Osteocyte (in vitro differentiated cells): ENCODE measurements at places on chromosomes 12 and 14.

- no peak overlapping the region for H3K4me3 ChIP-seq
- H3K36me3 ChIP-seq: no peaks in the 10 kb centered on the region
- H3K4me1 ChIP-seq: peaks cover 4% of the 10 kb centered on the region
- H3K27ac ChIP-seq: no peak overlapping the region
Observed at GRCh38 chr14:81454572-81455218, 54.6 kb upstream of the STON2 start.

DNA sequence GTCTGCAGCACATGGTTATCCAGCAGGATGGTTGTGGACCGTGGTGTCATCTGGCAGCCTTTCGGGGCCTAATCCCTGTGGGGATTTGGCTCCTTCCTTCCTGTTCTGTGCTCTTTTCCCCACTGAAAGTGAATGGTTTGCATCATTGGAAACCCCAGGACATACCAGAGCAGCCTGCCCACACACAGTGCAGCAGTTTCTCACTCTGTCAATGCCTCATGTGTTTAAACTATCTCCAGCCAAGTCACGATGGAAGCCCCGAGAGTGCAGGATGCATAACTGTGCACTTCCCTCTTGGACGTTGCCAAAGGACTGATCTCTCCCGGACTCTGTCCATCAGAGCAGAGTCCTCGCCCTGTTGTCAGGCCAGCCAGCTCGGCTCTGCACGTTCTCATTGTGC lies 29.0 kb upstream of the AMN start:
- peaks cover 10% of the 10 kb centered on the region for H3K36me3 ChIP-seq
- peak overlapping the region; percentile 35 for H3K27ac ChIP-seq
- H3K4me1 ChIP-seq: peaks cover 12% of the 10 kb centered on the region
- no peaks in the 10 kb centered on the region for H3K27me3 ChIP-seq
- H3K4me3 ChIP-seq: no peak overlapping the region
- no peak for DNase-seq

GRCh38 chr12:9240776-9241175 lies 32.6 kb upstream of the PZP start:
- no peak overlapping the region for H3K4me3 ChIP-seq
- H3K27me3 ChIP-seq: peaks cover 10% of the 10 kb centered on the region
- H3K27ac ChIP-seq: no peak overlapping the region
- no peaks in the 10 kb centered on the region for H3K4me1 ChIP-seq
- DNase-seq: no peak

- H3K27me3 ChIP-seq: no peaks in the 10 kb centered on the region
- no peaks in the 10 kb centered on the region for H3K36me3 ChIP-seq
- H3K27ac ChIP-seq: no peak overlapping the region
- H3K4me1 ChIP-seq: peaks cover 14% of the 10 kb centered on the region
- no peak overlapping the region for H3K4me3 ChIP-seq
Observed at GRCh38 chr12:32450768-32451167, 51.4 kb downstream of the FGD4 start.

- DNase-seq: no peak
- H3K4me1 ChIP-seq: peaks cover 28% of the 10 kb centered on the region
- H3K4me3 ChIP-seq: no peak overlapping the region
- no peaks in the 10 kb centered on the region for H3K36me3 ChIP-seq
- H3K27ac ChIP-seq: no peak overlapping the region
Observed at GRCh38 chr12:42140901-42141300, 3.8 kb downstream of the GXYLT1 start.

DNA sequence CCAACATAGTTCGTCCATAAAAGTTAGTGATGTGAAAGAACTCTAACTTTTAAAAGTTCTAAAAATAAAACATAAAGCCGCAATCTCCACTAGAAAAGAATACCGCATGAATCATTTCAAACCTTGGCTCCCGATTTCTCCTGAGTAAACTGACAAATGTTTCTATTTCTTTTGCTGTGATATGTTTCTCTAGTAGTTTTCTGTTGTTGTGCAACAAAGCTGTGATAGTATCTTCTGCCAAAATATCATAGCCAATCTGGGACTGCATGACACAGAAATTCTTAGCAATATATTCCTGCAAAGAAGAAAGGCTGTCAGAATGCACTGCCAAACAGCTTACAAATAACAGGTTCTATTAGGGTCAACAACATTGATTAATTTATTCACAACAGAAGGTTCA lies 174.0 kb downstream of the ITPR2 start:
- H3K4me1 ChIP-seq: no peaks in the 10 kb centered on the region
- H3K36me3 ChIP-seq: peaks cover 25% of the 10 kb centered on the region
- no peak overlapping the region for H3K4me3 ChIP-seq
- H3K27me3 ChIP-seq: no peaks in the 10 kb centered on the region
- no peak overlapping the region for H3K27ac ChIP-seq

DNA sequence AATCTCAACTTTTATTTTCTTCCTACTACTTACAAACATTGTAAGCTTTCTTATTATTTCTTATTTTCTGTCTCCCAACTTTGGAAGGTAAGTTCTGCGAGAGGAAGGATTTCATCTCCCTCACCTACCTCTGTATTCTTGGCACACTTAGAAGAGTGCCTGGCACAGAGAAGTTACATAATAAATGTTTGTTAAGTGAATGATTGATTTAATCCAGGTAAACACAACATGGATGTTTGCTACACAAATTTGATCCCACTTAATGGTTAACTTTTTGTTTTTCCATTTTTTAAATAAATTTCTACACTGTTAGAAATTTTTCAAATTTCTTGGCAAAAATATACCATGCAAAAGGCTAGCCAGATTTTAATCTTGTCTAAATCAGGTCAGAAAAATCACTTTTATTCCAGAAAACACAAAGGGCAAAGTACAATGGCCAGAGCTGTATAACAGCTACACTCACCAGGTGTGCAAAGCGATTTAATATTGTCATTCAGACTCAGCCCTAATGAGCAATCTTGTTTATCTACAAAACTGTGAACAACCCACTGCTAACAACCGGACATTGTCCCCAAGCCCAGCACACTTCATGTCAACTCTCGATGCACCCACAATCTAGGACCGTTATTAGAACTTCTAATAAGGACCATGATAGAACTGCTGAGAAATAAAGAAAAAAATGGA lies 222.1 kb upstream of the EEA1 start:
- no peak for DNase-seq
- no peak overlapping the region for H3K27ac ChIP-seq
- no peak overlapping the region for H3K4me3 ChIP-seq
- H3K4me1 ChIP-seq: no peaks in the 10 kb centered on the region
- peaks cover 2% of the 10 kb centered on the region for H3K27me3 ChIP-seq

GRCh38 chr12:120999191-121000120 lies 16.8 kb downstream of the C12orf43 start:
- H3K27ac ChIP-seq: no peak overlapping the region
- no peak overlapping the region for H3K4me3 ChIP-seq
- peaks cover 10% of the 10 kb centered on the region for H3K27me3 ChIP-seq
- H3K4me1 ChIP-seq: peaks cover 1% of the 10 kb centered on the region

DNA sequence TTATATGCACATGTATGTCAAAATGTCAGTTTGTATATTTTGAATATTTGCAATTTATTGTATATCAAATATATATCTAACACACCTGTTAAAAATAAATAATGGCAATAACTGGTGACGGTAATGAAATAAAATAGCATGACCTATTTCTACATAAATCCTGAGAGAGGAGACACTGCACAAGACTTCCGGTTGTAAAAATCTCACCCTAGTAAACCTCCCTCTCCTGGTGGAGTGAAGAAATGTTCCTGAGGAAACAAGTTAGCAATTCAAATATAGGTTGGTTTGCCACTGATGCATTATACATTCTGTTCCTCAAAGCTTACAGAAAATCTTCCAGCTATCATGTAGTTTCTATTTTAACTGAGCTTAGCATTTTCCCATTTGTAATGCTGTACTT lies 166.1 kb upstream of the SYT10 start:
- no peaks in the 10 kb centered on the region for H3K27me3 ChIP-seq
- no peak overlapping the region for H3K4me3 ChIP-seq
- no peaks in the 10 kb centered on the region for H3K36me3 ChIP-seq
- DNase-seq: no peak
- H3K4me1 ChIP-seq: no peaks in the 10 kb centered on the region

DNA sequence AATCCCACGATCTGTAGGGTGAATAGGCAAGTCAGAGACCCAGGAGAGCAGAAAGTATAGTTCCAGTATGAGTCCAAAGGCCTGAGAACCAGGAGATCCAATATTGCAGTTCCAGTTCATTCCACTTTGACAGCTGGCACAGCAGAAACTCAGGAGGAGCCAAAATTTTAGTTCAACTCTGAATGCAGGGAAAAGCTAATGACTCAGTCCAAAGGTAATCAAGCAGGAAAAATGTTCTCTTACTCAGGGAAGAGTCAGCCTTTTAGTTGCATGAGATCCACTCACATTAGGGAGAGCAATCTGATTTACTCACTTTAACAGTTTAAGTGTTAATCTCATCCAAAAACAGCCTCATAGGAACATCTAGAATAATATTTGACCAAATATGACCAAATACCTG lies 130.2 kb upstream of the LRFN5 start:
- no peak for DNase-seq
- H3K4me1 ChIP-seq: no peaks in the 10 kb centered on the region
- H3K27me3 ChIP-seq: no peaks in the 10 kb centered on the region
- H3K4me3 ChIP-seq: no peak overlapping the region
- no peaks in the 10 kb centered on the region for H3K36me3 ChIP-seq

DNA sequence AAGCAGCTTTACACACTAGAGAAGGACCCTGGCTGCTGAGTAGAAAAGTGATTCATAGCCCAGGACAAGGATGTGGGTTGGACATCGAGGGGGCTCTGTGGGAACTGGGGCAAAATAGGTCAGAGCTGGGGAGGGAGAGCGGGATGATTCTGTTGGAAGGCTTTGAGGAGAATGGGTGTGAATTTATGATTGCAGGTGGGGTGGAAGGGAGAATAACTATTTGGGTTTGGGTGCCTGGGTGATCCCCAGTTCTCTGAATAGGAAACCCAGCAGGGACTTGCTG lies 13.1 kb downstream of the SERPINA3 start:
- H3K36me3 ChIP-seq: no peaks in the 10 kb centered on the region
- H3K27ac ChIP-seq: no peak overlapping the region
- DNase-seq: no peak
- no peak overlapping the region for H3K4me3 ChIP-seq
- H3K27me3 ChIP-seq: peaks cover 7% of the 10 kb centered on the region

GRCh38 chr14:67002994-67003753 lies 186.1 kb upstream of the GARIN2 start:
- H3K27me3 ChIP-seq: no peaks in the 10 kb centered on the region
- DNase-seq: no peak
- no peaks in the 10 kb centered on the region for H3K36me3 ChIP-seq
- no peak overlapping the region for H3K27ac ChIP-seq

- no peaks in the 10 kb centered on the region for H3K27me3 ChIP-seq
- DNase-seq: no peak
- no peak overlapping the region for H3K27ac ChIP-seq
- H3K4me3 ChIP-seq: no peak overlapping the region
- peaks cover 22% of the 10 kb centered on the region for H3K4me1 ChIP-seq
Observed at GRCh38 chr14:32710731-32711680, 227.7 kb upstream of the NPAS3 start.

- no peak for DNase-seq
- peaks cover under 1% of the 10 kb centered on the region for H3K36me3 ChIP-seq
- H3K4me1 ChIP-seq: peaks cover 46% of the 10 kb centered on the region
- peak overlapping the region; percentile 88 for H3K27ac ChIP-seq
- H3K27me3 ChIP-seq: no peaks in the 10 kb centered on the region
Observed at GRCh38 chr12:52945389-52946232, 3.3 kb upstream of the KRT18 start.

DNA sequence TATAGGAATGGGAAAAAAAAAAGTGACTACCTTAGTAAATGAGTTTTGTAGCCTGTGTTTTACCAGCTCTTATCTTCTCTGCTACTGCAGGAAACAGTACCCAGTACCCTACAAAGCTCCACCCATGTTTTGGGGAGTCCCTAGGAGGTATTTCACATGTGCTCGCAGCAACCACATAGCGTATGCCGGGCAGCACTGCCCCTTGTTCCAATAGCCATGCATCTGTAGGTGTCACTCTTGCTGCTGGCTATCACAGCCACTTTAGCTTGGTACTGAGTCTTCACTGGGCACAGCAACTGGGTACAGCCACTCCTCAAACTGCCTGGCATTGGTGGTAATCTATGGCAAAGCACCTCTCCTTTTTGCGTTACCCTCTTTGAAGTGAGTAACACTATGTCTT lies 2.0 kb upstream of the MDM1 start:
- peaks cover 18% of the 10 kb centered on the region for H3K27me3 ChIP-seq
- no peak overlapping the region for H3K4me3 ChIP-seq
- H3K4me1 ChIP-seq: peaks cover 13% of the 10 kb centered on the region
- no peak overlapping the region for H3K27ac ChIP-seq
- no peak for DNase-seq

- H3K27ac ChIP-seq: peak overlapping the region; percentile 85
- H3K4me3 ChIP-seq: peak overlapping the region; percentile 92
- peaks cover 3% of the 10 kb centered on the region for H3K36me3 ChIP-seq
- no peak for DNase-seq
- peaks cover 26% of the 10 kb centered on the region for H3K4me1 ChIP-seq
Observed at GRCh38 chr14:34460841-34461240, 1.2 kb downstream of the SPTSSA start.

- H3K27me3 ChIP-seq: no peaks in the 10 kb centered on the region
- no peak overlapping the region for H3K27ac ChIP-seq
- no peak for DNase-seq
- H3K36me3 ChIP-seq: peaks cover 38% of the 10 kb centered on the region
Observed at GRCh38 chr14:87961246-87961645, 31.7 kb downstream of the GALC start.

- no peak overlapping the region for H3K27ac ChIP-seq
- no peak for DNase-seq
- peaks cover 17% of the 10 kb centered on the region for H3K27me3 ChIP-seq
- H3K4me3 ChIP-seq: no peak overlapping the region
Observed at GRCh38 chr12:23950775-23951451, 1.4 kb upstream of the SOX5 start.

GRCh38 chr14:75249958-75250336 lies 28.7 kb upstream of the FOS start:
- peaks cover 4% of the 10 kb centered on the region for H3K27me3 ChIP-seq
- DNase-seq: no peak
- H3K4me1 ChIP-seq: peaks cover 9% of the 10 kb centered on the region
- no peaks in the 10 kb centered on the region for H3K36me3 ChIP-seq

- H3K36me3 ChIP-seq: peaks cover 38% of the 10 kb centered on the region
- DNase-seq: no peak
- H3K27me3 ChIP-seq: no peaks in the 10 kb centered on the region
- H3K4me1 ChIP-seq: no peaks in the 10 kb centered on the region
- H3K27ac ChIP-seq: no peak overlapping the region
Observed at GRCh38 chr12:120162763-120163162, 31.8 kb downstream of the GCN1 start.

GRCh38 chr14:76129851-76130576 lies 21.7 kb upstream of the GPATCH2L start:
- DNase-seq: no peak
- H3K27ac ChIP-seq: no peak overlapping the region
- H3K36me3 ChIP-seq: no peaks in the 10 kb centered on the region
- H3K27me3 ChIP-seq: peaks cover 23% of the 10 kb centered on the region
- no peaks in the 10 kb centered on the region for H3K4me1 ChIP-seq

GRCh38 chr12:39816671-39817185 lies 197.1 kb upstream of the ABCD2 start:
- H3K4me1 ChIP-seq: no peaks in the 10 kb centered on the region
- no peaks in the 10 kb centered on the region for H3K36me3 ChIP-seq
- no peak overlapping the region for H3K4me3 ChIP-seq
- no peak overlapping the region for H3K27ac ChIP-seq
- no peak for DNase-seq

- no peak overlapping the region for H3K27ac ChIP-seq
- H3K4me3 ChIP-seq: no peak overlapping the region
- H3K4me1 ChIP-seq: peaks cover 10% of the 10 kb centered on the region
- H3K36me3 ChIP-seq: peaks cover 15% of the 10 kb centered on the region
- no peak for DNase-seq
- H3K27me3 ChIP-seq: no peaks in the 10 kb centered on the region
Observed at GRCh38 chr14:92666251-92666650, 82.2 kb downstream of the LGMN start.
